ENCODE measurements at places on chromosomes 3 and 15.

DNA sequence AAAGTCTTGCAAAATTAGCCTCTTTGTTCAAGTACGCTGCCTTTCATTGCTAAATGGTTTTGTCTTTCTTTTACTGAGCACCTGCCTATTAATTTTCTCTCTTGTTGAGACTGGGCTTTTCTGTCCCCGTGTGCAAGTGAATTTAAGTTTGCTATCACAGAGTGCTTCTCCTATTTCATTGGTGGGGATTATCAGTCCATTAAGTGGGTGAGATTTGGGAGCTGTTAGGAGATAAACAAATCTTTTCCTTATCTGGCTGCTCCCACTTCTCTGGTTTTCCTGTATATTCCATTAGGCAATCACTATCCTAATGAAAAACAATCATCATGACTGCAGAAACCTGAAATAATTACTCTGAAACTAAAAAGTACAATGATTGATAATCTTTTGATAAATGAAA lies 254.2 kb downstream of the NR1D2 start:
- DNase-seq = no peak

- DNase-seq = no peak
These were observed 25.6 kb upstream of the ACAP2 start for GRCh38 chr3:195468391-195468776.

DNA sequence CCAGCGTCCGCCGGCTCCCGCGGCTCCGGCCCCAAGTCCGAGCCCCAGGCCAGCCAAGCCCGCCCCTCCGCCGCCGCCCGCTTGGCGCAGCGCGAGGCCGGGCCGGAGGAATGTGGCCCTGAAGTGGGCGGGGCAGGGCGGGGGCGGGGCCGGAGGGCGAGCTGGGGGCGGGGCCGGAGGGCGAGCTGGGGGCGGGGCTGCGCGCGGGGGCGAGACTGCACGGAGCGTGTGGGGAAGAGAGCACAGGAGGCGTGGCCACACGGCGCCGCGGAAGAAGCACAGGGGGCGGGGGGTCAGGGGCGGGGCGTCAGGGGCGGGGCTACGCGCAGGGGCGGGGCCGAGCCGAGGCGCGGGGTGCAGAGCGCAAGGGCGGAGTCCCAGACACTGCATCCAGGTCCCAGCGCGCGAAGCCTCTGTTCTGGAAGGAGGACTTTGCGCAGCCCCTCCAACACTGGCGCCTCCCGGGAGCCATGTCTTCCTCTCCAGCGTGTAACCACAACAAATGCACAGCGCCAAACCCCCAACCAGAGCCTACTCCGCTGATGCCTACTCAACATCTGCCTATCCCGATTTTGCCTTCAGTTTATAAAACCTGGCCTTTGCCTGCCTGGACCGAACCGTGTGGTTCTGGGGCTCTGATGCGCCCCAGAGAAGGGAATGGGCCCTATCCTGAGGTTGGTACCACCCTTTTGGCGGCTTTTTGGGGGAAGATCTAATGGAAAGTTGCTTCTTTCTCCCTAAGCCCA lies 105.5 kb downstream of the IQSEC1 start:
- peak; percentile 83 for DNase-seq

- no peak for DNase-seq
These were observed 17.3 kb downstream of the HDAC11 start for GRCh38 chr3:13497386-13497785.

GRCh38 chr3:66037330-66037985 lies 1.3 kb downstream of the MAGI1 start:
- no peak for DNase-seq

DNA sequence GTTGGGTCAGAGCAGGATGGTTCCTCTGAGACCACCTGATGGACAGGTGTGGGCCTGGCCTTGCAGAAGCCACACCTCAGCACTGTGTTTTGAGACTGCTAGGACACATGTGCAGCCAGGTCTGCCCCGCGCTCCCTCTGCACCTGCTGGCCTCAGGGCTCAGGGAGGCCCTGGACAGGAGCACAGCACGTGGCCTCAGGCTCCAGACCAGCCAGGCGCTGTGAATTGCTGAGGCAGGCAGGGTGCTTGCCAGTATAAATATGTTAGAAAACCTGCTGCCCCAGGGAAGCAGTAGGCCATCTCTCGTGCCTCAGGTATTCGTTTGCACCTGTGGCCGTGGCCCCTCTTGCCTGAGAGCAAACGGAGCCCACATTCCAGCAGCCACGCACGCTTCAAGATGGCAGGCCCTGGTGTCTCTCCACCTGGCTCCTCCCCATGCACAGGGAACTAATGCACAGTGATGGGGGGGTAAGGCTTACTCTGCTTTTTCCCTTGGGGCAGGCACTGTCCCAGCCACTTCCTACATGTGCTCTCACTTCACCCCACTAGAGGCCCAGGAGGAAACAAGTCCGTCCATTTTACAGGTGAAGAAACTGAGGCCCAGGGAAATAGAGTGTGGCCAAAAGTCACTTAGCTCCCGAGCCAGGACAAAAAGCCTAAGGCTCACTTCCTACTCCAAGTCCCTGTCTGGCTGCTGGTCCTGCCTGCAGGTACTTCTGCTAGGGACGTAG lies 20.4 kb downstream of the SEC61A1 start:
- no peak for DNase-seq

GRCh38 chr15:77013776-77014131 lies 18.8 kb downstream of the PSTPIP1 start:
- no peak for DNase-seq

DNA sequence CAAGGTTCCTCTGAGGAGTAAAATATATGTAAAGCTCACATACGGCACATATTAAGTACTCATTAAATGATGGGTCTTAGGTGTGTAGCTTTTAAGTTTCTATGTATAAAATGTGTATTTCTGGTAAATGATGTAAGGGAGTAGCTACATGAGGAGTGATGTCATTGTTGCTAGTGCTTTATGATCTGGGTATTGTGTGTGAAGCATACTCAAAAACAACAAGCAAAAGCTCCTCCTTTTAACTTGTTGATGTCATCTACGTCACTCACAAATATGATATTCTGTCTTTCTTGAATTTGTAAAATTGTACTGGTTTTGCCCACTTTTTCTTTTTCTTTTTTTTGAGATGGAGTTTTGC lies 1.4 kb upstream of the HERC1 start:
- peak; percentile 35 for DNase-seq

GRCh38 chr15:60620708-60621107 lies 141.8 kb upstream of the ICE2 start:
- no peak for DNase-seq

DNA sequence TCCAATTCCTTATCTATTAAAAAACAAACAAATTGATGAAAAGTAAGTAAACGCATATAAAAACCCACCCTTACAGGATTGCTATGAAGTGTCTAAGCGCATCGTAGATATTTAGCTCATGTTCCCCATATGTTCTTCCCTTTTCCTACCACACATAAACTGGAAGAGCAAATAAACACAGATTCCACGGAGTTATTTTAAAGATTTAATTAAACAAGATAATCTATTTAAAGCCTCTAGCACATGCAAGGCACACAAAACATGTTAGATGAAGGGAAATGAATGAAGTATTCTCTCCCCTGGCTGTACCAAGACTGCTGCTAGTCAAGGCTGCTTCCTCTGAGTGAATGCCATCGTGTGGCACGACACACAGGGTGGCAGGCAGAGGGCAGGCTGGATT lies 78.4 kb upstream of the FGF12 start:
- no peak for DNase-seq

- no peak for DNase-seq
These were observed 810 bp downstream of the TMEM62 start for GRCh38 chr15:43134157-43134635.

DNA sequence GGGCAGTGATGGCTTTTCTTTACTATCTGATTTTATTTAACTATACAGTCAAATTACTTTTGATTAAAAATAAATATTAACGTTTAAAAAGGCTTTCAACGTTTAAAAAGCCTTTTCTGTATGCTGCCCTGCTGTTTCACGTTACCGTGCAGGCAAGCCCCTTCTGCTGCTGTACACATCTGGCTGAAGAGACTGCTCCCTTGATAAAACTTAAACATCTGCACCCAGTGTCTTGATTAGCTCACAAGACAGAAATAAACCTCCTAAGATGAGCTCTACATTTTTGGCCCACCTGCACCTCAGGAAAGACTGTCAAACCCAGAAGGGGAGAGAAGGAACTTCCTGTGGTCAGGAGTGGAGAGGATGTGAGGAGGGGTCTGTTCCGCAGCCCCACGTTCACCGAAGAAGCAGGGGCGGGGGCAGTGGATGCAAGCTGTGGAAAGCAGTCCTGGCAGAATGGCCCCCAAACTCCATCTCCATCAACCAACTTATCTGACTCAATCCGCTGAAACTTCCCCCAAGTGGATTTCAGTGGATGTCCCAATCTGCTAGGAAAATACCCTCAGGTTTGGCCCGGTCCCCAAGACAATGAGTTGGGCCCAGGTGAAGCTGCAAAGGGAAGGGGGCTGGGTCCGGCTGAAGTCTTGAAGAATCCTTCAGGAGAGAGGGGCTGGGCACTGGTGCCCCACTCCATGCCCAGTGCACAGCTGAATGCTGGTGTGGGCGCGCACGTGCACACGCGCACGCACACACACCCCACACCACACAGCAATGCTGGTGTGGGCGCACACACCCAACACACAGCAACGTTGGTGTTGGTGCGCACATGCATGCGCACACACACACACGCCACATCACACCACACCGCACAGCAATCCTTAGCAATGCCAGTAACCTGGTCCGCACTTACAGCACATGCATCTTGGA lies 88.6 kb downstream of the LRIG1 start:
- no peak for DNase-seq

GRCh38 chr3:110393941-110394340 lies 677.7 kb upstream of the NECTIN3 start:
- DNase-seq = no peak

GRCh38 chr3:46068501-46068900 lies 41.2 kb upstream of the XCR1 start:
- no peak for DNase-seq

- peak; percentile 54 for DNase-seq
These were observed 17.9 kb downstream of the ACSBG1 start for GRCh38 chr15:78216276-78217104.
